ENCODE measurements at places on chromosomes 7 and 10.

GRCh38 chr7:37366445-37366844, 82.2 kb downstream of the ELMO1 start:
- DNase-seq, result no peak

DNA sequence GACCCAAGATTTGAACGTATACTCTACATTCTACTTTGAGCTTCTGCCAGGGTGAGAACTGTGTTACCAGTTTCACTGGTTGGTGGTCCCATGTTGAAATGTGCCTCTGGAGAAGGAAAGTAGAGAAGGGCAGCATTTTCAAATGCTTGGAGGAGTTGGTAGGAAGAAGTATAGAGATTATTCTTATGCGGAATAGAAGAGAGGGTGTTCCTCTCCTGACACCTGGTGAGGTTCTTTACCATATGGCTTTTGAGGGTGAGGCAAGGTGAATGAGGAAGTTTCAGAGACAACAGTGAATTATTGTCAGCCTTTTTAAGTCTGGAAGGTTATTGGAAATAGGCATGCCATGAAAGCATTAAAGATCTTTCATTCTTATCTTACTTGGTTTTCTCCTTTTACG, 34.3 kb downstream of the R3HCC1L start:
- no peak for DNase-seq

DNA sequence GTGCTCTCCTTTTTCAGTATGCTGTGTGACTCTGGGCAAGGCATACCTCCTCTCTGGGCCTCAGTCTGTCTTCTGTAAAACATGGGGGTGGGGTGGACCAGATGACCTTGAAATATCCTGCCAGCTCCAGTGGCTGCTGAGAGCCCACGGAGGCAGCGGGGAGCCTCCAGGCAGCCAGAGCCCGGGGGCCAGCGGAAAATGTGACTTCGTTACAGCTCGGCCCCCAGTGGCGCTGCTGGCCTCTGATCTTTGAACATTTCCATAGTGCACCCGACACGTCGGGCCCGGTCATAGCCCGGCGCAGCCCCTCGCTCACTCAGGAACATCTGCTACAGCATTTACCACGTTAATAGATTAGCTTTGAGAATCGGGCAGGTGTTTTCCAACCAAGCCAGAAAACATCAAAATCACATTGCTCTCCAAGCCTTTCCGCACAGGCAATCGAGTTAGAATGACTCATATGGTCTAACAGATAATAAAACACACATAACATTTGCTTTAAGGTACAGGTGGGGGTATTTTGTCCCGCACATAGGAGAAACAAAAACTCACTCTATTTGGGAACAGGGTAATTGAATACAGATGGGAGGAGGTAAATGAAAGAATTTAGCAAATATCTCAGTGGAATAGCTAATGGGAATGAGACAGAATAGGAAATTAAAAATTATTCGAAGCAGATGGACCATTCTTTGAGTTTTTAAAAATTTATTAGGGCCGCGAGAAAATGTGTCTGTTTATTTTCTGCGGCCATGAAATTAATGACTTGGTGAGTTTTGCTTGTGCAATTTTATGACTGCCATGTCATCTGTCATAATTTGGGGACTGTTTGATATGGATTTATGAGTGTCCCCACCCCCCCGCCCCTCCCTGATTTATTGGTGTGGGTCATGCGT, 26.3 kb upstream of the COMTD1 start:
- no peak for DNase-seq

DNA sequence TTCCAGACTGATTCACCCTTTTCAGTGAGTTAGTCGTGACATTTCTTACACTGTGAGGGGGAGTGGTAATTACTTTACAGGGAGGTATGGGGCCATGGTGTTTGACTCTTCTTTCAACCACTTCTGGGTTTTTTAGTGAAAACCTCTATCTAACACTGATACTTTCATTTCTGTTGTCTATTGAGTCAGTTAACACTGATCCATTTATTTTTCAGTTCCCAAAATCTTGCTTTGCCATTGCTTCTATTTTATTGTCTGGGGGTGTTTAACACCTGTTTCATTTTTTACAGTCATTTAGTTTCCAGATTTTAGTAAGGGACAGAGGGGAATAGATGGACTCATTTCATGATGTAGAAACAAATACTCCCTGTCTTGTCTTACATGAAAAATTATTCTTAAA, 61.5 kb downstream of the HELLS start:
- no peak for DNase-seq

DNA sequence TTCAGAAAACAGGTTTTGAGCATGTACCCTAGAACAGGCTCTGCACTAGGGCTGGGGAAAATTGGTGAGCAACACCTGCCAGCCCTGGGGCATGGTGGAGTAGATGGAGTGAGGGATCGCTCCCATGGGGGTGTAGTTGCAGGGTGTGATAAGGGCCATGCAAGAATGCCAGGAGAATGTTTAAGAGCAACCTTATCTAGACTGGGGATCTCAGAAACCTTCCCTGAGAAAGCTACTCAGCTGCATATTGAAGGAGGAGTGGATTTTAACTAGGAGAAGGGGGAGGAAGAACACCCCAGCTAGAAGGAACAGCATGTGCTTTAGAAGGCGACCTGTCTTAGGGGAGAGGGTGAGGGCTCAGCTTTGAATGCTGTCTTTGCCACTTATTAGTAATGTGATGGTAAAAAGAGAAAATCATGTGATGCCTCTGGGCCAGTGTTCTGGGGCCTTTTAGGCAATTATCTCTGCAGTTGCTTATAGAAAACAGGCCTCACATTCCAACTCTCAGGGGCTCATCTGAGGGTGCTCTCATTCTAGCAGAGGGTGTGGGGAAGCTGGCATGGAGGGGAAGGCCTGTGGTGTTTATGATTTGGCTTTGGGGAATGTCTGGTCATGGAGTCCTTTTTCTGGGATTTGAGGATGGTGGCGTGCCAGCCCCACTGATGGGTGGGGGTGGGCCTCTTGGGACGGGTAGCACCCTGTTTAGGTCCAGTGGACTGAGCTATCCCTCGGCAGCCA, 225.4 kb downstream of the BMPER start:
- DNase-seq, result no peak

- DNase-seq, result no peak
These were observed 19.6 kb downstream of the PTPRE start for GRCh38 chr10:127926455-127926854.

DNA sequence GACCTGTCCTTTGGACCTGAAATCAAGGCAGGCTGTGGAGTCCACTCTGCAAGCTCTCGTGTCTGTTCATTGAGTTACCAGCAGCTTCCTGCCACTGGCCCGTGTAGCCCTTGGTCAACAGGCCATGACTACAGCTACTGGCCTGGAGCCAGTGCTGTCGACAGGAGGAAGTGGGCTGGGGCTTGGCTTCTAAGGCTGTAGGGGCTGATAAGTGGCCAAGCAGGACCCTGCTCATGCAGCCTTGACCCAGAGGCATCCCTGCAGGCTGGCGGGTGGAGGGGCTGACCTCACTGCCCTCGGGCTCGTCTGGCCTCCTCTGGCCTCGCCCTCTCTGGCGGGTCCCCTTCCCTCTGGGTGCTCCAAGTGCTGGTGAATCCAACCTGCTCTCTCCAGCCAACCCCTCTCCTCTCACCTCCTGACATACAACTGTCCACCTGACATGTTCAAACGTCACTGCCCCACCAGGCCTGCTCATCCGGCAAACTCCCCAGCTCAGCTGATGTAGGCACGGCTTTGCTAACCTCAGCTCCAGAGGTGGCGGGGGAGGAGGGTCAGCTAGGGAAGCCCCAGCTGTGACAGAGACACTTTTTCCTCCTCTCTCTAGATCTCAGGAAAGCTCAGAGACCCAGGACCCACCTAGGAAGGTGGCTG, 188.6 kb upstream of the LYZL2 start:
- DNase-seq, result peak; percentile 62

DNA sequence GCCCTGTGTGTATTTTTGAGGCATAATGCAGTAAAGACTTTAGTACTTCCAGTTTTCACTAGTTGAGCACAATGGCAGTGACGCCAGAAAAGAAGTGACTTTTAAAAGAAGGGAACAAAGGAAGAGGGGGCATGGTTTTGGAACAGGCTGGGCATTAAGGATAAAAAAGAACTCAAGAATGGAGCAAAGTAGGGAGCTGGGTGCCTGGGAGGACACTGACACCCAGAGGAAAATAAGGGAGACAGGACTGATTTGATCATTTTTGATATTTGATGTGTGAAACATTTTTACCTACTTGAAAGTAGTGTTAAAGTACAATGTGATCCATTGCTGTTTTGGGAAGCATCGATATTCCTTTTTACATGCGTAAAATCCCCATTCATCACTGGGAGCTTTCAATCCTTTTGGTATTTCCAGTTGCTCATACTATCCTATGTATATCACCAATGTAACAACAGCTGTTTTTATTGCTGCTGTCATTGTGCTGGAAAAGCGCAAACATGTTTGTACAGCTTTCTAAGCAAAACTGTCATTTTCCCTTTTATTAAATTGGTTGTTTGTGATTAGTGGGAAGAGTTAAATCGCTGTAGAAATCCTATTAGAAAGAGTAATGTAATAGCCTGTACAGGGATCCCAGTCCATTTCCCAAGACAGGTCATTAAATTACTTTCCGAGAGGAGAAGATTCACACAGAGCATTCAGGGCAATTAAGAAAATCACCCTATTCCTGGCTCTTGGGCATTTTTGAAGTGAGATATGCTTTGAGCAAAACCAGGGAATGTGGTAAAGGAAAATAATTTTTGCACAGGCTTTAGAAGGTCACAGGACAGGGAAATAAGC, 85.2 kb downstream of the ADAM12 start:
- DNase-seq, result peak; percentile 19

Data from ACHN (cell line).